ENCODE measurements at places on chromosomes 12 and 14. TPM values are rescaled to one million over a fixed set of nuclear protein-coding genes. Genes with fewer than 3 reads are reported as not detected.

GRCh38 chr14:77018785-77019184 lies 9.7 kb downstream of the IRF2BPL start:
- no peak for DNase-seq

DNA sequence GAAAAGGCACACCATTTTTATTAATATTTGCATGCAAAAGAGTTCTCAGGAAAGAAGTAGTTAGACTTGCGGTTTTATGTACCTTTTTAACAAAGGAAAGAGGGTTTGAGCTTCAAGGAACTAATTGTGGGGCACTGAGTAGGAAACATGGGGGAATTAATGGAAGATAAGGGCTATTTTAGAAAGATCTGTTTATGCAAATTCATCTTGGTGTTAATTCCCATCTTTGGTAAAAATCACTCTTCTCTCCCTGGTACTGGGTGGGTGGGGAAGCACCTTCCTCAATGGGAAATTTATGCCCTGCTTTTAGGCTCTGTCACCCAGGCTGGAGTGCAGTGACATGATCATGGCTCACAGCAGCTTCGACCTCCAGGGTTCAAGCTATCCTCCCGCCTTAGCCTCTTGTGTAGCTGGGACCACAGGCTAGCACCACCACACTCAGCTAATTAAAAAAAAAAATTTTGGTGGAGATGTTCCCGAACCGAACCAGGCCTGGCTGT lies 30.1 kb upstream of the RESF1 start:
- no peak for DNase-seq

DNA sequence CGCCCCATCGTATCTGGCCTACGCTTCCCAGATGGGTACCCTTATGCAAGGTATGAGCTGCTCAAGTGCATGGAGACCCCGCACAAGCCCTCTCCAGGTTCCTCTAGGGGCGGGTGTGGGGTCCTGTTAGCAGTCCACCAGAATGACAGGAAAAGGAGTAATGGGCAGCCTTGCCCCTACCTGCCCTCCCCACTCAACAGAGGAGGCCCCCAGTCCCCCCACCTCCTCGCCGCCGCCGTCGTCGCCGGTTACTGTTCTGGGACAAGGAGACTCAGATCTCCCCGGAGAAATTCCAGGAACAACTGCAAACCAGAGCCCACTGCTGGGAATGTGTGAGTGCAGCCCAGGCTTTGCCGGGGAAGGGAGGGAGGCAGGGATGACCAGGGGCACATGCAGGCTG lies 6.0 kb downstream of the REC8 start:
- no peak for DNase-seq

DNA sequence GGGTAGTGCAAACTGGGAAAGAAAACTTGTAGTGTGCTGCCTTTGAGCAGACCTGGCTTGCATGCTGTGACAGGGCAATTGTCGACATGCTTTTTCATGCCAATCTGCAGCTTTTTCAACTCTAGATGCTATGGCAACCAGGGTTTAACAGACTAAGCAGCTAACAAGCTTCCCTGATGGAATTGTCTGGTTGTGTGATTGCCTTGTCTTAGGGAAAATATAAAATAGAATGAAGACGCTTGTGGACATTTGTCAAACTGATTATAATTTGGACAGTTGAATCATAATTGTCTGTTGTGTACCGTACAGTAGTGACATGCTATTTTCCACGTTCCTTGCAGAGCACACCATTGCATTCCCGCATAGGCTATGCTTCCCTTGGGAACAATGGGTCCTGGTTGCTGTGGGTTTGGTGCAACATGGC lies 113.0 kb downstream of the FOXG1 start:
- DNase-seq, result no peak

DNA sequence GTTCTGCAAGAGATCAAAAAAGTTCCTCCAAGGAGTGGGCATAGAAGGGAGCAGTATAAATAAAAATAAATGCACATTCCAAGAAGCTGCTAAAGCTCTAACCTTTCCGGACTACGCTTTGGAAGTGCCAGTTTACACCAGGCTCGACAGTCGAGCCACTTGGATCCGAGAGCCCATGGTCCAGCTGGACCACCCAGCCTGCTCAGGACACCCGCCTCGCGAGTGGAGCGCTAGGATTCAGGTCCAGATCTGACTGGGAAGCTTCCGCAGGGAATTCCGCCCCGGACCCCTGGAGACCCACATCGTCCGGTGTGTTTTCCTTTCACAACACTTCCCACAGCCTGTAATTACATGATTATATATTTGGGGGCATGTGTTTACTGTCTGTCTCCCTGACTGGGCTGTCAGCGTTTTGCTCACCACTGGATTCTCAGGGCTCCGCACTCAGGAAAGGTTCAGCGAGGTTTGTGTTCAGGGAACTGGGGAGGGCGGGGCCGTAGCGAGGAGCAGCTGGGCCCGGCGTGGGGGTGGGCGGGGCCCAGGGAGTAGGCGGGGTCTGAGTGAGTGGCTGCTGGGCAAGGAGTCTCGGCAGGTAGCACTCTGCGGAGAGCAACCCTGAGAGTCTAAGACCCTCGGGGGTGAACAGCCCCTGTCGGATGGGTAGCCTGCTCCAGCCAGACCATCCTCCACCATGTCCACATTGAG lies 52.3 kb upstream of the TMEM263 start:
- peak; percentile 81 for DNase-seq

- DNase-seq, result no peak
These were observed 25.5 kb upstream of the FRMD6 start for GRCh38 chr14:51626185-51626584.

- DNase-seq, result no peak
These were observed 942 bp upstream of the GSG1 start for GRCh38 chr12:13104409-13104808.

GRCh38 chr14:39472078-39472477 lies 39.8 kb upstream of the FBXO33 start:
- no peak for DNase-seq

DNA sequence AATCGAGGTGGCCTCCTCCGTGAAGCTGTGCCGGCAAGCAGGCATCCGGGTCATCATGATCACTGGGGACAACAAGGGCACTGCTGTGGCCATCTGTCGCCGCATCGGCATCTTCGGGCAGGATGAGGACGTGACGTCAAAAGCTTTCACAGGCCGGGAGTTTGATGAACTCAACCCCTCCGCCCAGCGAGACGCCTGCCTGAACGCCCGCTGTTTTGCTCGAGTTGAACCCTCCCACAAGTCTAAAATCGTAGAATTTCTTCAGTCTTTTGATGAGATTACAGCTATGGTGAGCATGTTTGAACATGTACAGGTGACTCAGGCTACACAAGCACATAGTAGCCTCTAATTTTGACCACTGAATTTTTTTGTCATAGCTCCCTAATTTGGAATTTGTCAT lies 59.7 kb downstream of the ATP2A2 start:
- DNase-seq, result no peak

DNA sequence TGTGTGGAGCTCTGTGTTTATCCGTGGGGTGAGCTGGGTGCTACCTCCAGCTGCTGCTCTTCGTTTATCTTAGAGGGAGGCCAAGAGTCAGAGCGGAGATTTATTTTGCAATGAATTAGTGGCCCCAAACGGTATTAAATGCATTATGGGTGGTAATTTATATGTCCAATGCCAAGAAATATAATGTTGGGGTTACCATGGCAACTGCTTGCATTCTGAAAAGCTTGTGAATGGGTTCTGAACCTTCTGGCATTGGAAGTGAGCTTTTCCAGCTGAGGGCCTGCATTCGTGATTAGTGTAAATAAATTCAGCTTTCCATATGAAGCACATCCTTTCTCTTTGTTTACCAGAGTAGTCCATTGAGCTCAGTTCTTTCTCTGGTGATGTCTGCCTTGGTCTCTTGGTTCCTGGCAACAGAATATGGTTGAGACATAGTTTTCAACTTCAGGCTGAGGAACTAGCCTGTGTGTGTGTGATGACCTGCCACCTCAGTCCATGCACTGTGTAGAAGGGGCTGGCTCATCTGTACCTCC lies 51.8 kb downstream of the TRAF3 start:
- DNase-seq, result no peak

- DNase-seq, result no peak
These were observed 67.2 kb downstream of the GNS start for GRCh38 chr12:64691795-64692583.

DNA sequence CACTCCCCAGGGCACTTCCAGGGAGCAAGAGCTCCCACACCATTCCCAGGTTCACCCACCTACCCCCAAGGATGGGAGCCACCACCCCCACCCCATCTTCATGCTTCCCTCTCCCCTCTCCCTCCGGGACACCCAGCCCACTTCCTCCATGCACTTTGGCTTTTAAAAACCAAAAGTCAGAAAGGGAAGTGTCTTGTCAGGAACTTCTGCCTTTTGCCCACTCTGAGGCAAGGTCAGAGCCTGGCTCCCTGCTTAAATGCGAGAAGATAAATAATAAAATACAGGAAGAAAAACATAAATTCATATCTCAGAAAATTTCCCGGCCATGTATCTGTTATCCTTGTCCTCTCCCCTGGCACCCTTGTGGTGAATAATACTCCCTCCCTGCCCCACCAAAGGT lies 81.6 kb downstream of the PTGER2 start:
- DNase-seq, result no peak

- no peak for DNase-seq
These were observed 41.3 kb downstream of the ELK3 start for GRCh38 chr12:96235484-96235826.

PZP gene
- total RNA-seq, result not detected

SVOP gene
- total RNA-seq, result not detected

SPRYD4 gene
- 3.7 TPM for total RNA-seq

DPF3 gene
- total RNA-seq, result 30.5 TPM

All from PC-3 (cell line).